ENCODE measurements at places on chromosomes 3 and 15. TPM values are rescaled to one million over a fixed set of nuclear protein-coding genes. Genes with fewer than 3 reads are reported as not detected.
A peak's percentile ranks its signal among the peaks of the same experiment; 100 is the strongest.

DNA sequence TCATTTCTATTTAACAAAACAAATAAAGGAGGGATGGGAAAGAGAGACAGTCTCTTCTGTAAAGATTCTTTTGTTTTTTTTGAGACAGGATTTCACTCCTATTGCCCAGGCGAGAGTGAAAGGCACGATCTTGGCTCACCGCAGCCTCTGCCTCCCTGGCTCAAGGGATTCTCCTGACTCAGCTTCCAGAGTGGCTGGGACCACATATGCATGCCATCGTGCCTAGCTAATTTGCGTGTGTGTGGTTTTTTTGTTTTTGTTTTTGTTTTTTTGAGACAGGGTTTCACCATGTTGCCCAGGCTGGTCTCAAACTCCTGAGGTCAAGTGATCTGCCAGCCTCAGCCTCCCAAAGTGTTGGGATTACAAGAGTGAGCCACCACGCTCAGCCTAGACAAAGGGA is 23.3 kb downstream of the STAG1 start:
- no peak for DNase-seq

GRCh38 chr3:194245975-194246561 is 105.1 kb downstream of the CPN2 start:
- no peak for DNase-seq

- DNase-seq: no peak
These were observed 217.7 kb upstream of the CGNL1 start for GRCh38 chr15:57158589-57158988.

DNA sequence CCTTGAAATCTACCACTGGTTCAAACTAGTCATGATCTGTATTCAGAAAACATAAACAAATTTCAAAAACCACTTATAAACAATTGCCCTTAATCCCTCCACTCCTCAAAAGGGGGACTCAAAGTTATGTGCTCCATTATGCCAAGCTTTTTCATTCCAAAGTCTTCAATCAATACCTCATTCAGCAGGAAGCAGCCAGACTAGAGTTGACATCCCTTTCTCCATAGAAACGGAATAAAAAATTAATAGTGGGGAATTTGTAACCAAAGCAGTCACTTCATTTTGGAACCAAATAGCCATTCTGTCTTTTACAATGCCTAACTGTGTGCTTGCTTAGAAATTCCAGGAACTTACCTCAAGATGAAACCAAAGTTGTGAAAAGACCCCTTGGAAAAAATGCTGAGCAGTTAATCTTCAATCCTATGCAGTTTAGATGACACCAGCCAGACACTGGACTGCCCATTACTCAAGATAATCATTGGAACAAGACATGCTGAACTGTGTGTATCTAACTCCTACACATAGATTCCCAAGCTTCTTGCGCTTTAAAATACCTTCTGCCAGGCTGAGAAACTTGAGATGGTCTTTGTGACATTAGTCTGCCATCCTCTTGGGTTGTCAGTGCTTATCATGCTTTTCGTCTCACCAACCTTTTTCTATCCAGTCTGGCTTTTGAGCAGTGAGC is 406.2 kb downstream of the PLOD2 start:
- no peak for DNase-seq

DNA sequence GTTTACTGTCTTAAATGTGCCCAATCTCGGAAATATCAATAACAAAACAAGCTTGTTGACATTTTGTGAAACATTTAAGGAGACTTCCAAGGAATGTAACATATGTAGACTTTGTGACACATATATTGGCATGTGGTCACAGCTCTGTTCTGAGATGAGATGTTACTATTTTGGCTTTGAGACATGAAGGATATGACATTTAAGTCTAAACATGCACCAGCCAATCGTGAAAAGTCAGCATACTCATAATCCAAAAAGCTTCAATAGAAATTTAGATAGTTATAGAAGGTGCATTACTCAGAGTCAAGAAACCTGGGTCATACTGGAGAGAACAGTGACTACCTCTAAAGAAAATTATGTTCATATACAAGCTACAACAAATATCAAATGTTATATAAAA is 13.4 kb downstream of the COMMD2 start:
- DNase-seq: no peak

GRCh38 chr3:134427400-134428111 is 53.3 kb upstream of the AMOTL2 start:
- DNase-seq: peak; percentile 76

- DNase-seq: no peak
These were observed 53.4 kb upstream of the POMGNT2 start for GRCh38 chr3:43159131-43159875.

Gene FSD2
- 0.09 TPM for total RNA-seq

GRCh38 chr3:18446149-18446825 is 21.1 kb upstream of the SATB1 start:
- DNase-seq: no peak

- DNase-seq: no peak
These were observed 63.0 kb downstream of the CHSY1 start for GRCh38 chr15:101188637-101189408.

GRCh38 chr3:169966951-169967915 is 626 bp downstream of the SEC62 start:
- DNase-seq: peak; percentile 40

All from mucosa of gallbladder (tissue), 1 donor.